ENCODE measurements at places on chromosomes 3 and 15.
A peak's percentile ranks its signal among the peaks of the same experiment; 100 is the strongest.

DNA sequence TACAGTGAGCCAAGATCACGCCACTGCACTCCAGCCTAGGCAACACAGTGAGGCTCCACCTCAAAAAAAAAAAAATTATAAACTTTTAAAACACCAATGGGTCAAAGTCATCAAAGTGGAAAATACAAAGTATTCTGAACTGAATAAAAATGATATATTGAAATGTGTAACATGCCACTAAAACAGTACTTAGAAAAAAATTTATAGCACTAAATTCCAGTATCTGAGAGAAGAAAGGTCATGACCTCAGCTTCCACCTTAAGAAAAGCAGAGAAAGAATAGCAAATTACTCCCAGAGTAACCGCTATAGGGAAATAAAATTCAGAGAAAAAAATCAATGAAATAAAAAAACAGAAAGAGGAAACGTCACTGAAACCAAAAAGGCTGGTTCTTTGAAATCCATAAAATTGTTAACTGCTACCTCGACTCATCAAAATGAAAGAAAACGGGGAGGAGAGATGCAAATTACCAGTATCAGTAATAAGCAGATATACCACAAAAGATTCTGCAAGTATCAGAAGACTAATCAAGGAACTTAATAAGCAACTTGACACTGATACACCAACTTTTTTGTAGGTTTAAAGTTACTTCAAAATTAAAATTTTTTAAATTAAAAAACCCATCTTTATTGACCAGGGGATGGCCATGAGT, 20.8 kb downstream of the ATP13A3 start:
- peaks cover 6% of the 10 kb centered on the region for H3K4me1 ChIP-seq
- H3K27ac ChIP-seq = no peak overlapping the region
- H3K27me3 ChIP-seq = no peaks in the 10 kb centered on the region
- no peak for ATAC-seq
- H3K36me3 ChIP-seq = peaks cover 6% of the 10 kb centered on the region

- H3K4me3 ChIP-seq = no peak overlapping the region
- no peaks in the 10 kb centered on the region for H3K36me3 ChIP-seq
- H3K27me3 ChIP-seq = peaks cover 21% of the 10 kb centered on the region
- H3K4me1 ChIP-seq = no peaks in the 10 kb centered on the region
- no peak for ATAC-seq
Observed at GRCh38 chr3:14334136-14334535, 68.3 kb upstream of the SLC6A6 start.

GRCh38 chr3:16033889-16034687, 140.4 kb upstream of the GALNT15 start:
- H3K36me3 ChIP-seq = no peaks in the 10 kb centered on the region
- no peaks in the 10 kb centered on the region for H3K4me1 ChIP-seq
- H3K4me3 ChIP-seq = no peak overlapping the region
- no peak for ATAC-seq
- no peak overlapping the region for H3K27ac ChIP-seq

DNA sequence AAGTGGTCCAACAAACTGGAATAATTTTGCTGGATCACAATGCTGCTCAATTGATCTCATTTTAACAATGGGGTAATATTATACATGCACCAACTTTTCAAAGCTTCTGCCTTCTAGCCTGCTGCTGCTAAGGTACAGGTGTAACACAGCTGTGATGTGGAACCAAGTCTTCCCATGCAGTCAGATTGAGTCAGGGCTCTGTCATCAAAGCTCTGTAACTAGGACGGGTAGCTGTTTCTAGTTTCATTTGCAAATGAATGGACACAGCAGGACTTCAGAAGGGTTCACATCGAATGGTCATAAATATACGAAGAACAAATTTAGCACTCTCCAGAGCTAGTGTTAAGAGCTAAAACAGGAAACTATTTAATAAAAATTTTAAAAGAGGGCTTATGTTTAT, 189.2 kb downstream of the USP13 start:
- no peak for ATAC-seq
- no peak overlapping the region for H3K4me3 ChIP-seq
- no peaks in the 10 kb centered on the region for H3K4me1 ChIP-seq
- peaks cover 16% of the 10 kb centered on the region for H3K27me3 ChIP-seq
- H3K27ac ChIP-seq = no peak overlapping the region

GRCh38 chr3:7194071-7194835, 333.3 kb downstream of the GRM7 start:
- no peaks in the 10 kb centered on the region for H3K4me1 ChIP-seq
- H3K27me3 ChIP-seq = no peaks in the 10 kb centered on the region
- no peaks in the 10 kb centered on the region for H3K36me3 ChIP-seq
- ATAC-seq = no peak
- no peak overlapping the region for H3K27ac ChIP-seq

DNA sequence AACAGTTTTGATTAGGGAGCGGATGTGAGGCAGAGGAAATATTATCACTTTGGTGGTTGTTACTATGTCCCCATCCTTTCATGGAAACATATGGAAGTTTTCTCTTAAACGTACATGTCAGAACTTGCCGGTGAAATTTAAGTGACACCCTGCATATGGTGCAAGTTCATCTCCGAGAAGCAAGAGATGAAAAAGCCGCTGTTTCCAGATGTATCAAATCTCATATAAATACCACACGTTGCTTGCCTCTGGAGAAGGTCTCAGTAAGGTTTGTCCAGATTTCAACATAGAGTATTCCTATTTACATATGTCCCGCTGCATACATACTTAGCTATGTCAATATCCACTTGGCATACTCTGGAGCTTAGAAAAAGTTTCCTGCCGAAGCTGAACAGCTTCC, 172.2 kb upstream of the ICE2 start:
- H3K4me3 ChIP-seq = no peak overlapping the region
- H3K36me3 ChIP-seq = no peaks in the 10 kb centered on the region
- peaks cover 10% of the 10 kb centered on the region for H3K27me3 ChIP-seq
- no peak overlapping the region for H3K27ac ChIP-seq
- no peak for ATAC-seq
- H3K4me1 ChIP-seq = peaks cover 23% of the 10 kb centered on the region

- no peaks in the 10 kb centered on the region for H3K27me3 ChIP-seq
- H3K4me1 ChIP-seq = peaks cover 72% of the 10 kb centered on the region
- no peak overlapping the region for H3K27ac ChIP-seq
Observed at GRCh38 chr3:45990181-45990580, 5.4 kb downstream of the FYCO1 start.

- H3K27me3 ChIP-seq = no peaks in the 10 kb centered on the region
- ATAC-seq = no peak
- peaks cover 15% of the 10 kb centered on the region for H3K36me3 ChIP-seq
- no peaks in the 10 kb centered on the region for H3K4me1 ChIP-seq
- H3K27ac ChIP-seq = no peak overlapping the region
Observed at GRCh38 chr3:172309741-172310427, 138.4 kb downstream of the GHSR start.

GRCh38 chr3:191070201-191070600, 128.8 kb upstream of the OSTN start:
- no peaks in the 10 kb centered on the region for H3K36me3 ChIP-seq
- H3K27ac ChIP-seq = no peak overlapping the region
- H3K4me1 ChIP-seq = no peaks in the 10 kb centered on the region
- no peaks in the 10 kb centered on the region for H3K27me3 ChIP-seq

- ATAC-seq = no peak
- no peak overlapping the region for H3K4me3 ChIP-seq
- H3K27me3 ChIP-seq = peaks cover 11% of the 10 kb centered on the region
- H3K4me1 ChIP-seq = no peaks in the 10 kb centered on the region
- H3K27ac ChIP-seq = no peak overlapping the region
Observed at GRCh38 chr15:77974098-77974414, 103.5 kb downstream of the TBC1D2B start.

DNA sequence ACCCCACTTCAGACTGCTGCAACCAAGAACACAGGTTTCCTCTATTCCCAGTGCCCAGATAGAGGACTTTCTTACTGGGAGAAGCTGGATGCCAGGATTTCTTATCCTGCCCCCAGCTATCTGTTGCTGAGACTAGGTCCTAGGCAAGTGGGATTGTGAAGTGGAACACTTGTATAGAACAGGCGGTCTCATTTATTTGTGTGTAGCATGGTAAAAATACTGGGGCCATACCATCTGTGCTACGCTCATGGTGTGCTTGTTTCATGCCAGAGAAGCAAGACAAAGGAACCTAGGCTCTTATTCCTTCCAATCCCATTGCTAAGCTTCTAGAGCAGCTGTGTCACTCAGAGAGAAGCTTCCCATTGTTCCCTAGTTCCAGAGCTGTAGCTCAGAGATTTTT, 191.5 kb upstream of the EPHA6 start:
- ATAC-seq = no peak
- no peaks in the 10 kb centered on the region for H3K36me3 ChIP-seq
- no peaks in the 10 kb centered on the region for H3K4me1 ChIP-seq
- H3K4me3 ChIP-seq = no peak overlapping the region
- H3K27me3 ChIP-seq = no peaks in the 10 kb centered on the region

DNA sequence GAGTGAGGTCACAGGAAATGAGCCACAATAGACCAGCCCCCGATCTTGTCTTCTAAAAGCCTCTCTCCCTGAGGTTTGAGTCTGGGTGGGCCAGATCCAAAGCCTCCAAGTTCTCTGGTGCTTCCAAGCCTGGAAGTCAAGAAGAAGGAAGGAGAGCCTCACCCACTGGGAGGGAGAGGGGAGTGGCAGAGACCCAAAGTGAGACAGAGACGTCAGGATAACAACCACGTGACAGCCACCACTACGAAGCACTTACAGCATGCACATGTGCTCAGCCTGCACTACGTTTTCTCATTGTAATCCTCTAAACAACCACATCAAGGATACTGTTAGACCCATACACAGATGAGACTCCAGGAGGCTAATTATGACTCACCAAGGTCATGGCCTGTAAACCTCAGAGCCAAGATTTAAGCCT, 197.3 kb upstream of the LINGO1 start:
- no peaks in the 10 kb centered on the region for H3K36me3 ChIP-seq
- H3K27me3 ChIP-seq = peaks cover 45% of the 10 kb centered on the region
- H3K4me3 ChIP-seq = no peak overlapping the region
- no peak overlapping the region for H3K27ac ChIP-seq
- no peak for ATAC-seq

- peaks cover 13% of the 10 kb centered on the region for H3K4me1 ChIP-seq
- H3K27ac ChIP-seq = peak overlapping the region; percentile 25
- H3K4me3 ChIP-seq = no peak overlapping the region
- no peak for ATAC-seq
- no peaks in the 10 kb centered on the region for H3K27me3 ChIP-seq
Observed at GRCh38 chr15:84671211-84671610, 13.2 kb upstream of the NMB start.

GRCh38 chr15:69749797-69750196, 297.2 kb downstream of the RPLP1 start:
- ATAC-seq = no peak
- no peak overlapping the region for H3K4me3 ChIP-seq
- peaks cover 6% of the 10 kb centered on the region for H3K36me3 ChIP-seq
- H3K27ac ChIP-seq = no peak overlapping the region
- H3K4me1 ChIP-seq = peaks cover 44% of the 10 kb centered on the region

GRCh38 chr3:69970827-69971226, 28.7 kb upstream of the SAMMSON start:
- H3K27ac ChIP-seq = no peak overlapping the region
- ATAC-seq = no peak
- H3K36me3 ChIP-seq = no peaks in the 10 kb centered on the region
- no peak overlapping the region for H3K4me3 ChIP-seq

- H3K27me3 ChIP-seq = peaks cover 48% of the 10 kb centered on the region
- no peak overlapping the region for H3K4me3 ChIP-seq
- H3K27ac ChIP-seq = peak overlapping the region; percentile 1
- H3K36me3 ChIP-seq = no peaks in the 10 kb centered on the region
Observed at GRCh38 chr3:183210862-183211341, 42.2 kb upstream of the B3GNT5 start.

GRCh38 chr3:50575372-50575771, 6.0 kb downstream of the HEMK1 start:
- no peaks in the 10 kb centered on the region for H3K27me3 ChIP-seq
- no peak overlapping the region for H3K27ac ChIP-seq
- H3K4me1 ChIP-seq = peaks cover 47% of the 10 kb centered on the region
- ATAC-seq = no peak

DNA sequence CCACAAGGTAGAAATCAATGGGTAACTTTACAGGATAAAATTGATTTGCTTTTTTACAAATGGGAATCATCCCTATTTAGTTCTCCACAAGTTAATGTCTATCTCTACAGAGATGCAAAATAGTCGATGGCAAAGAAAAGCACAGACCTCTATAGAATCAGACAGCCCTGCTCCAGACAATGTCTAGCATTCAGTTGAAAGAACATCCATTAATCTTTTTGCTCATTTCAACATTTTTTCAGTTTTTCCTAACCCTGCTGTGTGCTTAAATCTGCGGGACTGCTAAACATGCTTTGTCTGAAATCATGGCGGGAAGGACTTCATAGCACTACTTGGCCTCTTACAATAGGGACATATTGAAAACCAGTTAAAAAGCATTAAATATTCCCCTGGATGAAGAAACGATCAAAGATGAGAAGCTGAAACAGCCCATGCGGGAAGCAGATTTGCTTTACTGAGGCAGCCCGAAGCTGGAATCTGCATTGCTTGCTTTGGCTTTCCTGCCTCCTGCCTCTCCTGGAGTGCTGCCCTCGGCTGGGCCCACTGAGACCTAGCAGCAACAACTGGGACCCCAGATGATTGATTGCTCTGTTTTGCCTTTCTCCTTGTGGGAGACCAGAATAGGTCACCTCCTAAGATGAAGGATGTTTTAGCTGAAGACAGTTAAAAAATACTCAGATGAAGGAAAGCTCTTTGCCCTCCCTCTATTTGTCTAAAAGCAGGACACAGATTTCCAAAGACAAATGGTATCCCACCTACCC, 38.5 kb upstream of the RASGRP1 start:
- no peaks in the 10 kb centered on the region for H3K27me3 ChIP-seq
- no peak overlapping the region for H3K4me3 ChIP-seq
- peaks cover 10% of the 10 kb centered on the region for H3K4me1 ChIP-seq
- no peak for ATAC-seq
- H3K36me3 ChIP-seq = no peaks in the 10 kb centered on the region

DNA sequence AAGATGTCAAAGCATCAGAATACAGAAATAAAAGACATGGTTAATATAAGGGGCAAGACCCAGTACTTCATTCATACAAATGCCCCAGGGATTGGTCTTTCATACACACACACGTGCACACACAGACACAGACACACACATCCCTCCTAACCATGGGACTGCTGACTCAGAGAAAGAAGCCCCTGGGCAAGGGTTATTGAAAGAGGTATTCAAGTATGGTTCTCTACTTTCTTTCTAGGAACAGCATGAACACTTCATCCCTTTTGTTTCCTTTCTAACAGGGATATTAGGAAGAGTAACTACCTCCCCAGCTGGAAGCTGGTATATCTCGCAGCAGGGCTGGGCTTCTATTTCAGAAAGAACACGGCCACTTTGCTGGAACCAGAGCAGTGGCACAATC, 33.2 kb upstream of the ZFAND6 start:
- H3K4me1 ChIP-seq = peaks cover 25% of the 10 kb centered on the region
- H3K27me3 ChIP-seq = no peaks in the 10 kb centered on the region
- no peak overlapping the region for H3K4me3 ChIP-seq
- peaks cover 8% of the 10 kb centered on the region for H3K36me3 ChIP-seq
- ATAC-seq = no peak

DNA sequence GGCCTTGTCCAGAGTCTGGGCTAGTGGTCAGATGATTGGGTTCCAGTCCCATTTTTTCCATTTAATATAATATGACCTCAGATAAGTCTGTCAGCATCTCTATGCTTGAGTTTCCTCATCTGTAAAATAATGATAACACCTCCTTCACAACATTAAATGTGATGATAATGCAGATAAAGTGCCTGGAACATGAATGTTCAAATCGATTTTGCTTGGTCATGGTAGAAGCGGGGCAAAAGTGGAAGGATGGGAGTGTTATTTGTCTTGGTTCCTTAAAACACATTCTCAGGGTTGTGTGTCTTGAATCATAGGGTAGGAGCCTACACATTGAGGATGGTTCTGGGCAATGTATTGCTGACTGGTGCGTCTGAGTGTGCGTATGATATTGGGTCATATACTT, 16.9 kb downstream of the ARIH2 start:
- ATAC-seq = no peak
- peaks cover 28% of the 10 kb centered on the region for H3K4me1 ChIP-seq
- no peak overlapping the region for H3K27ac ChIP-seq

All from stimulated activated memory B cell treated with anti-CD40 and anti-IgM and Interleukin-4, amounts not matched to agents 10 μg/mL and 1 μg/mL and 100 μg/mL, for 72 hours (primary cell).